Ureter (tissue), 1 donor: ENCODE measurements at places on chromosomes 6 and 20.

- DNase-seq: no peak
These were observed 156.3 kb upstream of the RNF24 start for GRCh38 chr20:4171538-4172116.

GRCh38 chr6:150116200-150116800 is 26.5 kb upstream of the PPP1R14C start:
- DNase-seq: no peak

DNA sequence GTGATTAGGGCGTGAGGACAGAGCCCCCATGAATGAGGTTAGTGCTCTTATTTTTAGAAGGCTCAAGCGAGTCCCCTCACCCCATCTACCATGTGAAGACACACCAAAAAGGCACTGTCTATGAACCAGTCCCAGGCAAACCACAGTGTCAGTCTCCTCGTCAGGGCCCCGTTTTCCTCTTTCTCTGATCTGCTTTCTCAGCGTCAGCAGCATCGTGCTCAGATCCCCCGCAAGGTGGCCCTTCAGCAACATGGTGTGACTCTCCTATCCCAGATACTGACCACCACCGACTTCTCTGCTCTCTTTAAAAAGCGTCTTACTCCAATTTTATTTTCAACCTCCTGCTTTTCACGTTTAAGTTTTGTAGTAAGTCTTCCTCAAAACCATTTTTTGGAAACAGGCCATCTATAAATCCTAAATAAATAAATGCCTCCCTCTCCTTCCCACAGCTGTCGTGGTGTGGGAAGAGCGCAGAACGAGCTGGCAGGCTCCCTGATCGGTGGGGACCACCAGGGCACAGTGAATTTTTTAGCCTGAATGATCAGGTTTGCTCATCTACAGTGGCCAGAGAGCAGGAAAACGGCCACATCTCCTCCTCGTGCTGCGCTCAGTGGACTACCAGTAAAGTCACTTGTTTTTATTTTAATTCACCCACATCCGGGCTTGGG is 113.1 kb downstream of the BMP7 start:
- DNase-seq: no peak

- DNase-seq: no peak
These were observed 2.8 kb downstream of the AFDN start for GRCh38 chr6:167829513-167829912.

DNA sequence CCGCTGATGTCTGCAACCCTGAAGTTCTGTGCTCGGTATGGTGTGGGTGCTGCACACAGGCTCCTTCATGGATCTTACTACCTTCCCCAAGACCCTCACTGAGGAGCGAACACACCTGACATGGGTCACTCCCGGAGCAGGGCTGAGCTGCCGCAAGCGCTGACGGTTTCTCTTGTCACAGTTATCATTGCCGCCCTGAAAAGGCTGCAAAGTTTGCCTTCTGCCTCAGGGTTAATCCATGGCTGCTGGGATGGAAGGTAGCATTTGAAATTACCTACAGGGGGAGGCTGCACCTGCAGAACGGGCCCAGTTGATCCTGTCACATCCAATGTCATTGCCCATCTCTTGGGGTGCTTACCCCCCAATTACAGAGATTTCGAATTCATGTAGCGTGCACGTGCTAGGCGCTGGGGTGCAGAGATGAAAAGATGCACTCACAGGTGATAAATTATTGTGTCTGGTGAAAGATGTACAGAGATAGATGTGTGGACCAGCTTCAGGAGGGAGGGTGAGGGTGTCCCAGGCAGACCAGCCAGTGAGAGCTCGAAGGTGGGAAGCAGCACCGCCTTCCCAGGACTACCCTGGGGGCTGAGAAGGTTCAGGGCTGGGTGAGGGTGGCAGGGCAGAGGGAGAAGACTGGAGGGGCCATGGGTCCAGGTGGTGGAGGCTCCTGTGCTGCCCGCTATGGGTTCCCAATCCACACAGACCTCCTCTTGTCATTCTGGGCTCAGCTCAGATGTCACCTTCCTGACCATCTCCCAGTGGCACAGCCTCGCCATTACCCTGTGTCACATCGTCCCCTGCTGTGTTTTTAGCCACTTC is 120.1 kb downstream of the SYCP2 start:
- no peak for DNase-seq
